Fibroblast of skin of back (primary cell): ENCODE measurements at places on chromosomes 4 and X.

DNA sequence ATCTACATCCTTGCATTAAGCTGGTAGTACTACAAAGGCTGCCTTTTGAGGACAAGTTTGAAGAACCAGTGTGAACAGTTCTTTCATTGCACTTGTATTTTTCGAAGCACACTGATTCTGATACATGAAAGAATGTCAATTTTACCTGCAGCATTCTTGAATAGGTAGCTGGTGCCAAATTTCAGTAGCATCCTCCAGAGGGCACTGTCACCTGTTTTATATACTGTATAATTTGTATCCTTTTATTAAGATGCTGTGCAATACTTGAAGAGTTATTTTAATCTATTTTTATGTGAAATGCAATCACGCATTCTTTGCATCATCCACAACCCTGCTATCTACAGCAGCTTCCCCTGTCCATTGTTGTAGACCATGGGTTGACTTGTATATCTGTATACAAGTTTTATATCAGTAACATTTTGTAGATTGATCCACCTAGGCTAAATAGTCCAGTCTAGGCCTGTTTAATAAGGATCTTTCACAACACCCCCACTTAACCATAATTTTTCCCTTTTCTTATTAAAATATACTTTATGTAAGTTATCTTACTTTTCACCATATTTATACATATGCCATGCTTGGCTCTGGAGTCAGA is 325.7 kb downstream of the PCDH7 start:
- DNase-seq = no peak

GRCh38 chr4:95155759-95156451 is 392.9 kb downstream of the UNC5C start:
- peak; percentile 67 for DNase-seq

GRCh38 chr4:25567253-25567652 is 88.4 kb upstream of the SLC34A2 start:
- no peak for DNase-seq

DNA sequence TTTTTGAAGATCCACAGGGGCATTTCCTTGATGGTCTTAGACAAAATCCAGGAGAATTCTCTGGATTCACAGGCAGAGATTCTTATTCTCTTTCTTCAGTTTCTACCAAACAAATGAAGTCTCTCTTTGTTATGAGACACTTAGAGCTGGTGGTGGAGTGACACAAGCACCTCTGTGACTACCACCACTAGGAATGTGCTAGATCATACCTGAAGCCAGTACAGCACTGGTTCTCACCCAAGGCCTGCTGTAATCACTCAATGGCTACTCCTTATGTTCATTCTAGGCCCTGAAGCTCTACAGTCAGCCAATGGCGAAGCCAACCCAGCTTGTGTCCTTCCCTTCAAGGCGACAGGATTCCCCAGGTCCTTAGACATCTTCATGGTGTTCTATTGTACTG is 482.3 kb downstream of the TRAM1L1 start:
- DNase-seq = no peak

DNA sequence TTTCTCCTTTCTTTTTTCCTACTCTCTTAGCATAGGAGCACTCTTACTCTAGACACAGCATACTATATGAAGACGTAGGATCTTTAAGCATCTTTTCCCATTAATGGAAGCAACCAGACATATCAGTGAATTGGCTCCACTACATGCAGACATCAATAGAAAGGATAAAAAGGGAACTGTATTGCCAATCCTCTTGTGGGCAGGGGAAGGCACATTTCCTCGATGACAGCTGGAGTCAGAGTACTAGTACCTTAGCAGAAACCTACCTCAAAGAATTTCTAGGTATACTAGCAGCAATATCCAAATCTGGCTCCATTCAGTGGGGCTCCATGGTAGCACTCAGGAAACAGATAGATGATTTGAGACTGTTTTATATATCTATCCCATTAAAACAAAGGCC is 20.1 kb downstream of the CYBB start:
- DNase-seq = no peak

- no peak for DNase-seq
Observed at GRCh38 chr4:167339781-167340180, 105.5 kb upstream of the SPOCK3 start.

DNA sequence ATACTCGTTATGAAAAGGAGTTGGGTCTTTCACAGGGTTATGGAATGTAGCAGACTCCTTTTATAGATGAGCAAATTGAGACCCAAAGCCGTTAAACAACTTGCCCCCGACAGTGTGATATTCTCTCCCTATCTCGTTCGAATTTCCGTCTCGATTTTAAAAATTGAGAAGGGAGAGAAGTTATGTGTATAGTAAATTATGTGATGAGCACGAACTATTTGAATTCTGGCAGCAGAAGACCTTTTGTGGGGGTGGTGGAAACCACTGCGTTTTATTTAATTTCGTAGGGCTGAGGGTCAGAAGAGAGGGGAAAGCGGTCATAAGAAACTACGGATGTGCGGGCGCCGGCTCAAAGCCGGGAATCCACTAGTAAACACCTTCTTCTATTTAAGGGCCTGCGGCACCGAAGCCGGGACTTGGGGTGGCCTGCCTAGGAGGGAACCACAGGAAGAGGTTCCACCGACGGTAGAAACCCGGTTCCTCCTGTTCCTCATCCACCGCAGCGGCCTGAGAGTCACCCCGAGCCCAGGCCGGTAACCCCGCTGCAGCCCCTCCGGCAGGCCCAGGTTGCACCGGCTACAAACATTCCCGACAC is 1.5 kb upstream of the DDX3X start:
- DNase-seq = no peak

GRCh38 chr4:14383652-14384051 is 618.6 kb upstream of the CPEB2 start:
- no peak for DNase-seq

GRCh38 chrX:42996861-42997260 is 218.9 kb upstream of the PPP1R2C start:
- no peak for DNase-seq

GRCh38 chrX:145751943-145752342 is 65.7 kb upstream of the SLITRK2 start:
- DNase-seq = peak; percentile 19

GRCh38 chr4:46945062-46945461 is 36.0 kb upstream of the COX7B2 start:
- DNase-seq = no peak

DNA sequence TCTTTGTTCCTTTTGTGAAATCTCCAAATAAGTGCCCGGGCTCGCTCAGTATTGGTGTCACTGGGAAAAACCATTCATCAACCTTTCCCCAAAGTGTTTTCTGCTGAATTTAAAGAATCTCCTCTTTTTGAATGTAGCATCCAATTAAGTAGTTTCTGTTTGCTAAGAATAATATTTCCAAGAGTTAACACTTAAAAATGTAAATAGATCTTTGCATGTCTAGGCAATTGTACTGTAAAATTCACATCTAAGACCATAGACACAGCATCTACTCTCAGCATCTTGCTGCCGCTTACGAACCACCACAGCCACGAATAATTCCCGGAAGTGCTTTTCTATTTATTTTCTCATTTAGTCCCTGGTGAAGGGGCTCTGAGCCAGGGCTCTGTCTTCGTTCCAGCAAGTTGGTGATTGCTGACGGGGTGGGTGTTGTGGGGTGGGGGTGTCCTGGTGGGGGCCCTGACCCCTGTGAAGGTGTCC is 1.4 kb downstream of the NSG1 start:
- DNase-seq = no peak

DNA sequence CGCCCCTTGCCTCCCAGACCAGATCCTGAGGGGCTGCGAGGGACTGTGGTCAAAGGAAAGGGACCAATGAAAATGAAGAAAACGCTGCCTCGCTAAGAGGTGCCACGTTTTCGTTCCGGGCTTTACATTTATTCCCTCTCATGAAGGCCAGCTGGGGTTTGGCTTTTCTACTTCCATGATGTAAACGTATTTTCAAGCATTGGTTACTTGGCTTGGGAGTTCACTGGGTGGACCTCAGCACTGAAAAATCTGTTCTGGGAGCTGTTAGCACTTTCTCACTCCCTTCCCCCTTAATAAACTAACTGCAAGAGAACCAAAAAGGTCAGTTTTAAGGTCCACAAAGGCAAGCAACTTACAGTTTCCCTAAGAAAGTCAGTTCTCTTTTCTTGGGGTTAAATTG is 40.6 kb upstream of the ADGRG2 start:
- DNase-seq = no peak

DNA sequence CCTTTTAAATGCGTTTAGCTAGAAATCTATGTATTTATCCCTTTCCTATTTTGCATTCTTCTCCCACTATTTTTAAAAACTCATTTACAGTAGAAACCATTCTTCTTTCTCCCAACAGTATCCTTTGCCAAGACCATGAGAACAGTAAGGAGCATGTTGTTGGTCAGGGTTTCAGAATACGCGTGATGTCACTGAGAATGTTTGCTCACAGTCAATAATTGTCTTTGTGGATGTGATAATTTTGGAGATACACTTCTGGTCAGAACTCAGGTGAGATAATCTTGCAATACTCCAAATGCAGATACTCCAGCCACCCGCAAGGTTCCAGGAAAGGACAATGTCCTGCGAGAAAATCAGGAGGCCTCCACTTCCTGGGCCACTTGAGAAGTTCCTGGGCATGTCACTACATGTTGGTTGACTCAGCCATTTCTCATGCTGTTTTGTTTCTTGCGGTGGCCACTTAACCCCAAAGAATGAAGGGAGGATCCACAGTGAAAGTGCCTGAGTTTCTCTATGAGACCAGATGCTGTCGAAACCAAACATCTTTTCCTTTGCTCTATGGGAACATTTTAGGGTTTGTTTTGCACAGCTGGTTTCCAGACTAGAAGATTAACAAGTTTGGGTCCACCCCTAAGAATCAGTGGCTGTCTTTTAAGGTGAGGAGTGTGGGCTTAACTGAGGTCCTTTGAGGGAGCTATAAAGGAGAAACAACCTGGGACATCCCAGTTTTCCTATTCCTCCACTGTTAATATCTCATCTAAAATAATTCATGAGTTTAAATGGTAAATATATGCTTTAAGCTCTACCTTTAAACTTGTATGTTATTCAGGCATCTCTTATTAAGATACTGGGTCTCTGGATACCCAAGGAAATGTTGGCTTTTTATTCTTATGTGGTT is 116.0 kb downstream of the SOWAHB start:
- peak; percentile 99 for DNase-seq

GRCh38 chr4:142817442-142817841 is 28.7 kb downstream of the INPP4B start:
- DNase-seq = peak; percentile 91

GRCh38 chr4:98905839-98906238 is 23.1 kb downstream of the EIF4E start:
- peak; percentile 76 for DNase-seq

DNA sequence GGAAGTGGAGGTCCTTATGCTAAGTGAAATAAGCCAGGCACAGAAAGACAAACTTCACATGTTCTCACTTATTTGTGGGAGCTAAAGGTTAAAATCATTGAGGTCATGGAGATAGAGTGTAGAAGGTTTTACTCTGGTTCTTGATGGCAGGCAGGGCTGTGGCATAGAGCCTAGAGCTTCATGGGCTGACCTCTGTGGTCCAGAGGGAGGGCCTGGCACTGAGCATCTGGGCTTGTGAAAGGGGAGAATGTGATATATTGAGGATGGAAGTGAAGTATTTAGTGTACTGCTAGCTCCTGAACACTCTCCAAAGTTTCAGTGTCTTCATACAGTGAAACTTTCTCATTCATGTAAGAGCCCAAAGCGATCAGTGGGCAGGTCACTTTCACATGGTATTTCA is 71.3 kb upstream of the ANXA3 start:
- no peak for DNase-seq

DNA sequence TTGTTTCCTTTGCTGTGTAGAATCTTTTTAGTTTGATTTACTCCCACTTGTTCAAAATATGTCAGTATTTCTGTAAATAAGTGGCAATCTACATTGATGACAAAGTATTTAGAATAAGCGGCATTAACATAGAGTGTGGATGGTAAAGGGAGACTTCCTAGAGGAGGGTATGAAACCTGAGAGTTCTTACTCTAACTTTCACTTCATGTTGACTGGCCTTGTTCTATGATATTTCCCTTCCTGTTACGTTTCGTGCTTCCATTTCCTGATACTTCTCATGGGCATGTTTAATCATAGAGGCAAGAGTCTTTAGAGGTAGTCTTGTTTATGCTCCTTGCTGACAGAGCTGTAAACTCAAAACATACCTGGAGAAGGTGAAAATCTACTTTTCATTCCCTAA is 408.9 kb downstream of the GLUD2 start:
- DNase-seq = no peak

GRCh38 chr4:140018931-140019618 is 134.9 kb downstream of the MAML3 start:
- DNase-seq = no peak

DNA sequence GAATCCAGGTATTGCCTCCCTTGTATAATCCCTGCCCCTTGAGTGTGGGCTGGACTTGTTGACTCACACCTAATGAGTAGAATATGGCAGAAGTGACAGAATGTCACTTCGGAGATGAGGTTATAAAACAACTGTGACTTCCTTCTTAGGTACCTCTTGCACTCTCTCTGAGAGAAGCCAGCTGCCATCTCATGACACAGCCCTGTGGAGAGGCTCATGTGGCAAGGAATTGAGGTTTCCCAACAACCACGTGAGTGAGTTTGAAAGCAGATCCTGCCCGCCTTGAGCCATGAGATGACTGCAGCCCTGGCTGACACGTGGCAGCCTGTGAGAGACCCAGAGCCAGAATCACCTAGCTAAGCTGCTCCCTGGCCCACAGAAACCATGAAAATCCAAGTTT is 13.5 kb downstream of the ASB11 start:
- no peak for DNase-seq

DNA sequence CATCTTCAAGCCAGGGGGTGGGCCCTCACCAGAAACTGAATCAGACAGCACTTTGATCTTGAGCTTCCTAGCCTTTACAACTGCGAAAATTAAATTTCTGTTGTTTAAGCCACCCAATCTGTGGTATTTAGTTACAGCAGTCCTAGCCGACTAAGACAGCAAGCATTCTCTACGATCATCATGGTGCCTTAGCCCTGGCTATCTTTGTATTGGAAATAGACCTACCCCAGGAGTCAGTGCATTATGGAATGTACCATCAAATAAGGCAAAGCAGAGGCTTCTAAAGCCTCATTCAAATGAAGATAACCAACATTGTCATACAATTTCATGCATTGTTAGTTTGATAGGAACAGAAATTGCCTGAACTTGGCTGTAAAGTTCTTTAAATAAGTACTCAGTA is 75.0 kb downstream of the PARM1 start:
- DNase-seq = no peak

DNA sequence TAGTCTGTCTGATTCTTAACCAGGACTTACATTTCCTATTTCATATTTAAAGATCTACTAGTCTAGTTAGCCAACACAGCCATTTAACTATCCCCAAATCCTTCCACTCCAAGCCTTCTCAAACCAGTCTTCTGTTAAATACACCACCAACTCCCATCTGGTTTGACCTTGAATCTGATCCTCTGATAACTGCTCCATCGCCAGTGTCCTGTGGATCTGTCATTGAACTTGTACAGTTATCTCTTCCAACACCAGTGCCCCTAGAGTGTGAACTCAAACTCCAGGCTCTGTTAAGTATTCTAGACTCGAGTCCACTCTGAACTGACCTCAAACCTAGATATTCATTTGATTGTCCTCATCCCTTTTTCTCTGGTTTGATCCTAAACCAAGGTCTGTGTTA is 14.4 kb downstream of the WDR13 start:
- DNase-seq = no peak

GRCh38 chr4:173522160-173522950 is 7.7 kb downstream of the HAND2 start:
- peak; percentile 77 for DNase-seq
